ENCODE measurements at places on chromosomes 2 and 18. TPM values are rescaled to one million over a fixed set of nuclear protein-coding genes. Genes with fewer than 3 reads are reported as not detected.
A peak's percentile ranks its signal among the peaks of the same experiment; 100 is the strongest.

DNA sequence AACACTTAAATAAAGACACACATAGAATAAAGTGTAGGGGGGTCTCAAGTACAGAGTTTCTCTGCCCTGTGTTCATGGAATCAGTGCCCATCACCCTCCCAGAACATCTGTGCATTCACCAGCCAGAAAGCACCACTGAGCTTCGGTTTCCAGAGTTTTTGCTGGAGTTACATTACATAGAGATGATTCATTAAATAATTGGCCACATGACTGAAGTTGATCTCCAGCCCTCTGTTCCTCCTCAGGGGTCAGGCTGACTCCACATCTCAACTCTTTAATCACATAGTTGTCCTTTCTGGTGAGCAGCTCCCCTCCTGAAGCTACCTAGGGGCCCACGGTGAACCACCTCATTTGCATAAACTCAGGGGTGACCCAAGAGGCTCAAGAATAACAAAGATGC lies 129.8 kb downstream of the METTL4 start:
- DNase-seq = no peak

GRCh38 chr2:190607014-190607597 lies 41.8 kb upstream of the NAB1 start:
- no peak for DNase-seq

DNA sequence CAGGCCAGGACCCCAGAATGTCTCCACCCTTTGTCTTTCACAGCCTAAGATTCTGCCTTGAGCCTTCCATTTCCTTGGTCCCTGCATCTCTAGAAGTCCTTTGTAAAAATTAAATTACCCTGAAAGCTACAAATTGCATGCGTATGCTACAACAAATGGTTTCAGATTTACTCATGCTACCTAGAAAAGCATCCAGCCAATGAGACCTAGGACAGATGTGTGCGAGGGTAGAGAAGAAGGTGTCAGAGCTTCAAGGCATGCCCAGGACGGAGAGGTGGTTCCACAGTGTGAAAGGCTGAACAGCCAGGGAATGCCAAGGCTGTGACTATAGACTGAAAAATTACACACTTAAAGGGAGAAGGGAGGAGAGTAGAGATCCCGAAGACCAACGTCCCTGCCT lies 40.2 kb downstream of the CCBE1 start:
- no peak for DNase-seq

DNA sequence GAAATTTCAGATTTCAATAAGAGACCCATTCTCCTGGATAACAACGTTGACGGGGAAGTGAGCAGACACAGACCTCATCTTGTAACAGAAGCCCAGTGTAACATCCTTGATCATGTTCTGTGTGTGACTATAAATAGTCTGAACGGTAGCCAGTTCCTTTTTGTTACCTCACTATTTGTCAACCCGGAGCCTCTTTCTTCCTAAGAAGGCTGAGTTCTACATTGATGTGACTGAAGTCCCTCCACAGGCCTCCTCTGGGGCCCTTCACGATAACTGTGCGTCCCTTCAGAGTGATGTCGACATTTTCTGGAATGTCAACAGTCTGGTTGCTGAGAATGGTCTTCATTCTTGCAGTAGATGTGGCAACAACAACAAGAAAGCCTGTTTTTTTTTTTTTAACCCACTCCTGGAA lies 6.3 kb upstream of the PLEKHM3 start:
- DNase-seq = no peak

- DNase-seq = no peak
Observed at GRCh38 chr2:182447163-182447562, 20.3 kb upstream of the PDE1A start.

YIPF4 gene
- 36.5 TPM for total RNA-seq

GRCh38 chr18:65398347-65399075 lies 352.3 kb upstream of the CDH7 start:
- no peak for DNase-seq

- DNase-seq = no peak
Observed at GRCh38 chr2:37654932-37655841, 16.3 kb downstream of the CDC42EP3 start.

GRCh38 chr2:30276455-30276911 lies 45.1 kb downstream of the LBH start:
- peak; percentile 78 for DNase-seq
